ENCODE measurements at places on chromosomes 13 and 19. TPM values are rescaled to one million over a fixed set of nuclear protein-coding genes. Genes with fewer than 3 reads are reported as not detected.

Gene SNRNP70
- 111 TPM for total RNA-seq

Gene ZNF471
- 2.5 TPM for total RNA-seq

Gene RASAL3
- not detected for total RNA-seq

- no peak for DNase-seq
Measured at GRCh38 chr13:42623916-42624315, 50.0 kb downstream of the TNFSF11 start.

- DNase-seq = no peak
Measured at GRCh38 chr13:80612804-80613203, 271.9 kb upstream of the SPRY2 start.

DNA sequence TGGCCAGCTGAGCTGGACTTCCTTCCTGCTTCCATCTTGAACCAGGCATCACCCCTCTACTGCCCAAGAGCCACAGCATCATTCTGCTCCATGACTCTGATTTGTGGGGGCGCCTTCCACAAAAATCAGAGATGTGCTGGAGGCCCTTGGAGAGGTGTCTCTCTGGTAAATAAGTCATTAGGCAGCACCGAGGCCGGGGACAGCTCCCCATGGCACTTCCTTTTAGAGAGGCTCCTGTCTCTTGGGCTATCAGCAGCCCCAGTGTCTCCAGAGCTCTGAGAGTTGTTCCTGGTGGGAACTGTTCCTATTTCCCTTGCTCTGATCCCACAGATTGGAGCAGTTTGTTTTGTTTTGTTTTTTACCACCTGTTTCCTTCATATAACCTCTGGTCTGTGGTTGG lies 19.9 kb downstream of the NWD1 start:
- DNase-seq = no peak

- peak; percentile 65 for DNase-seq
Measured at GRCh38 chr19:17441241-17442021, 7.0 kb downstream of the TMEM221 start.

Measured in fibroblast of the aortic adventitia (primary cell).